ENCODE measurements at places on chromosomes 13 and 19.

GRCh38 chr13:111372651-111373425 is 52.4 kb downstream of the TEX29 start:
- DNase-seq, result no peak

GRCh38 chr13:100984085-100984705 is 309.6 kb upstream of the TMTC4 start:
- DNase-seq, result peak; percentile 28

DNA sequence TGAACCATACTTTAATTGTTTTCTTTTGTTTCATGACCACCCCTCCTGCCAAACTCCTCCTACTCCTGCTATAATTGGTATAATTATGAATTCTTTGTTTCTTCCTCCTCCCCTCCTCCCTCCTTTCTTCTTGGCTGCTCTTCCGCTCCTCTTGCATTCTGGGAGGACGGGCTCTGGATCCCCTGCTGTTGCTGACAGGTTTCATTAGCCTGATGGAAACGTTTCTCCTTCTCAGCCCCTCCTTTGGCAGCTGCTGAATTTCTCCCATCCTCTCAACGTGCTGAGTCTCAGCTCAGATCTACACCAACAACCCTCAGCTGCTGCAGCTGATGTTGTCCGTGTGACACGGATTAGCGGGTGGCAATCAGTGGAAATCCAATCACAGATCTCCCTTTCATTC is 97.1 kb upstream of the UBAC2 start:
- DNase-seq, result peak; percentile 95

DNA sequence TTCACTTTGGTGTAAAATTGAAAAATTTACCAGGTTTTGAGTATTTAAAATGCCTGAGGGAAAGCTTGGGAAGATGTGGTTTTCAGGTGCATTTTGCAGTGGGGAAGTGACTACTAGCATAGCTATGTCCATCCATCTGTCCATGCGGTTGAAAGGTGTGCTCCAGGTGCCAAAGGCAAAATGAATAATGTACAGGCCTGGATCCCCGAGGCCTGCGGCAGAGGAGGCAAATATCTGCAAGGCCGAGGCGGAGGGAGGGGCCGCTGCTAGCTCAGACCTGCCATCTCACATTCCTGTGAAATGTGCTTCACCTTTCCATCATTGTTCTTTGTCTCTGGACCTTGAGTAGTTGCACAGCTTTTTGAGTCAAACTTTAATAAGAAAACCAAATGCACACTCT is 65.5 kb downstream of the ERCC5 start:
- DNase-seq, result no peak

- DNase-seq, result no peak
Observed at GRCh38 chr13:50152655-50153309, 137.5 kb downstream of the KCNRG start.

DNA sequence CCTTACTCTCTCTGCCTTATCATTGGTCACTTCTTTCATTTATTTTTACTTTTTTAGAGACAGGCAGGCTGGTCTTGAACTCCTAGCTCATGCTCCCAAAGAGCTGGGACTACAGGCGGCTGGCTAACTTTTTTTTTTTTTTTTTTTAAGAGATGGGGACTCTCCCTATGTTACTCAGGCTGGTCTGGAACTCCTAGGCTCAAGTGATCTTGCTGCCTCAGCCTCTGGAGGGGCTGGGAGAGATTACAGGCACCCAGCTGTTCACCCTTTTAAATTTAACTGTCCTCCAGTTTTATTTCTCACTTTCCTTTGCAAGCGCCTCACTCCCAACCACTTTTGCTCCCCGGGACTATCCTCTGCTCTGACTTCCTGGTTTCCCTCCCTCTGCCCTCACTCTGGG is 5.6 kb upstream of the CLDN10 start:
- DNase-seq, result no peak

DNA sequence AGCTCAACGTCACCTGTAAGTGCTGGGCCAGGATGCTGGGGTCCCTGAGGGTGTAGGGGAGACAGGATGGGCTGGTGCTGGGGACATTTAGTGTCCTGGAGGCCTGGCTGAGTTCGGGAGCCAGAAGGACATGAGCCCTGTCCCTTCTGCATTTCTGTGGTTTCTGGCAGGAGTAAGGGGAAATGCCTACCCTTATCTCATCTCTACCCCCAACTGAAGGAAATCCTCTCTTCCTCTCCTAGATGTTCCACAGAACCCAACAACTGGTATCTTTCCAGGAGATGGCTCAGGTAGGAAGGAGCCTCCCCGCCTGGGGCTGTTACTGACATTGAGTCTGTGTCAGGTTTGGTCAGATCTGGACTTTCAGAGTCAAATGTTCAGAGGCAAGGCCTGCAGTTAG is 1.2 kb downstream of the CD33 start:
- DNase-seq, result no peak

- peak; percentile 70 for DNase-seq
Observed at GRCh38 chr19:38036707-38037611, 130.0 kb downstream of the SIPA1L3 start.

DNA sequence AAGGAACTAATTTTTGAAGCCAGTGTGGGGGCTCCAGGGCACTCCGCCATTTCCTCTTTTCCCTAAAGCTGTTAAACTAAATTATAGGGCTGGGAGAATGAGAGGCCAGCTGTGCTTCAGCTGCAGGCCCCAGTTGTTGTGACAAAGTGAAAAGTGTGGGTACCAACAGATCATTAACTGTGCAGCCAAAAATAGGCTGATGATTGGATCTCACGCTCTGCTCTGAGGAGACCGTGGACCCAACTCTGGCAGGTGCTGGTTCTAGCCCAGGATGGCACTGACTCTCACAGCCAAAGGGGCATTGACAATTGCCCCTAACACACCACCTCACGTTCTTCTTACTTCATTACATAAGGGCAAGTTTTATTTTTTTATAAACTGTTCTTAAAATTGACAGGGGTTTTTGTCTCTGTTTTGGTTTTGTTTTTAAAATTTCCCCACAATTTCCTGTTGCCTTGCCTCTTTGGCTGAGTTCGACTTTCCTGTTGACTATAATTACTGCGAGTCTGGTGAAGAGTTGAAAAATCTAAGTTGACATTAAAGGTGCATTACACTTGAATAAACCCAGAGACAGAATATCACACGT is 391.0 kb downstream of the FGF9 start:
- DNase-seq, result no peak

DNA sequence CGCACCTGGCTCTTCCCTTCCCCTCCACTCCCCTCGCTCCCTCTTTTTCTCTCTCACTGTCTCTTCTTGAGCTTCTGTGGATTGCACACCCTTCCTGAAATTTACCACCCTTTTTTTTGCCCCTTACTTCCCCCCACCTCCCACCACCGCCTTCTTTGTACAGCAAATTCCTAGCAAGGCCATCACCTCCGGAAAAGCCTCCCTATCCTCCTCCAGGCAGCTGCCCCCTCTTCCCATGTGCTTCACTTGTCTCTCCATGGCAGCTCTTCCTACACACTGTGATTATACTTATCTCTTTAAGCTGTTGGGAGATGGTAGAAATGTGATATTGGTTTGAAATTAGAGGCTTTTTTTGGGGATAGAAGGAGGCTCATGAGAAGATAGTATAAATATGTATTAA is 28.3 kb upstream of the KCTD4 start:
- DNase-seq, result no peak

- DNase-seq, result no peak
Observed at GRCh38 chr13:111415246-111415645, 94.8 kb downstream of the TEX29 start.

DNA sequence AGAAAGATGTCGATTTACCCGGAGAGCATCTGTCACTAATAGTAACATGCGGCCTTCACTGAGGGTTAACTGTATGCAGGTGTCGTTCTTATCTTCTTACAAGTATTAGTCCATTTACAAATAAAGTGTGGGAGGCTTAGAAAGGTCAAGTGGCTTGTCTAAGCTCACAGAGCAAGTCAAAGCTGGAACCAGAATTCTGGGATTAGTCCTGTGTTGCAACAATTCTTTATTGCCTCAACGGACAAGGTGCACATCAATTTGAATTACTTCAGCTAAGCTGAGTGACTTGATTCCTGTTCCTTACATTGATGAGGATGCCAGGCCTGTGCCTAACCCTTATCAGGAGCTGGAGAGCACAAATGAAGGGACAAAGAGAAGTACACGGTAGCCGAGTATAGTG is 1193.6 kb downstream of the UQCRFS1 start:
- peak; percentile 4 for DNase-seq

- DNase-seq, result peak; percentile 60
Observed at GRCh38 chr13:72255908-72256307, 388.9 kb upstream of the DACH1 start.

DNA sequence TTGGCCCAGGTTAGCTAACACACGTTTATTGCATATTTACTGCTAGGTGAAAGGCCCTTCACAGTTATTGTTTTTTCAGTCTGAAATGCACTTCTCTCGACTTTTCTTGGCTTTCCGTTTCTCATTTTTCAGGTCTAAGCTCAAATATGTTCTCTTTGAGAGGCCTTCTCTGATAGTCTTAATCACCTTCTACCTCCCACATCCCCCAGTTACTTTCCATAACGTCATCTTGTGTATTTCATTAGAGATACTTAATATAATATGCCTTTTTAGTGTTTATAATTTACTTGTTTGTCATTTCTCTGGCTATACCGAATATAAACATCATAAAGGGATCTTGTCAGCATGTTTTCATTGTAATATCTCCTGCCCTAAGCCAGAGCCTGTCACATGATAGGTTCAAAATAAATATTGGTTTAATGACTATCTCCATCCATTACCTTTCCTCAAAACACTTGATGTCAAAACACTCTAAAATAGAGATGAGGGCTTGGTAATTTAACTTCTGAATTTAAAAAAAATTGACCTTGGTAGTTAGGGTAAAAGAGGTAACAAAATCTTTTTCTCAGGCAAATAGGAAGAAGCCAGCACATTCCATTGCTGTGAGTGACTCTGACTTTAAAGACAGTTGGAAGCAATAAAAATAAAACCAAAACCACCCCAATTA is 168.6 kb upstream of the RFC3 start:
- DNase-seq, result no peak

DNA sequence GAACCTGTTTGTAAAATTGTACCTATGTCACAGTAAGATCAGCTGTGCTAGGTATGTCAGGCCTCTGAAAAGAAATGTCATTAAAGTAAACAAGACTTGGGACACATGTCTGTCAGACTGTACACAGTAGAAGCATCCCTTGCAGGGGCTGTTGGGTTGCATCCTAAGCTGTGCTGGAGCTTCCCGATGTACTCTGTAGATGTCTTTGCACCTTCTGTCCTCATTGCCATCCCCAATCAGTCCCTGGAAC is 48.7 kb upstream of the GPR183 start:
- no peak for DNase-seq

- DNase-seq, result no peak
Observed at GRCh38 chr19:47757617-47758442, 12.5 kb downstream of the NOP53 start.

DNA sequence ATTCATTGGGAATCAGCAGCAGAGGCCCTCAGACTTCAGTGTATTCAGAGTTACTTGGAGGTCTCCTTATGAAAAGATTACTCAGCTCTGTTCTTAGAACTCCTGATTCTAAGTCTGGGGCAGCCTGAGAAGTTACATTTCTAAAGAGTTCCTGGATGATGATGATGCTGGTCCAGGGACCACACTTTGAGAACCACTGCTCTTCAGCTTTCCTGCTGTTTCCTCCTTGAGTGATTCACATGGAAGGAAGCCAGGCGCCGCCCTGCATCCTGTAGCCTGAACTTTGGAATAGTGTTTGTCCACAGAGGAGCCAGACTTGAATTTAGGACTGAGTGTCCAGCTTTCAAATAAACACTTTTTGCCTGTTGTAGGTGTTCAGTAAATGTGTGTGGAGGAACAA is 2.9 kb downstream of the CEBPG start:
- DNase-seq, result no peak

- no peak for DNase-seq
Observed at GRCh38 chr13:79386125-79386826, 19.8 kb downstream of the RBM26 start.

- DNase-seq, result no peak
Observed at GRCh38 chr13:97798171-97798821, 155.2 kb upstream of the IPO5 start.

- DNase-seq, result no peak
Observed at GRCh38 chr13:52868190-52868589, 19.8 kb upstream of the PCDH8 start.

GRCh38 chr19:14614099-14614412 is 31.2 kb downstream of the CLEC17A start:
- no peak for DNase-seq

- DNase-seq, result no peak
Observed at GRCh38 chr13:89363144-89363543, 1692.0 kb downstream of the SLITRK5 start.

GRCh38 chr13:72884101-72884500 is 102.2 kb downstream of the PIBF1 start:
- no peak for DNase-seq

GRCh38 chr13:41007744-41008128 is 11.4 kb downstream of the ELF1 start:
- no peak for DNase-seq

GRCh38 chr19:2970201-2970835 is 7.0 kb upstream of the TLE6 start:
- no peak for DNase-seq

DNA sequence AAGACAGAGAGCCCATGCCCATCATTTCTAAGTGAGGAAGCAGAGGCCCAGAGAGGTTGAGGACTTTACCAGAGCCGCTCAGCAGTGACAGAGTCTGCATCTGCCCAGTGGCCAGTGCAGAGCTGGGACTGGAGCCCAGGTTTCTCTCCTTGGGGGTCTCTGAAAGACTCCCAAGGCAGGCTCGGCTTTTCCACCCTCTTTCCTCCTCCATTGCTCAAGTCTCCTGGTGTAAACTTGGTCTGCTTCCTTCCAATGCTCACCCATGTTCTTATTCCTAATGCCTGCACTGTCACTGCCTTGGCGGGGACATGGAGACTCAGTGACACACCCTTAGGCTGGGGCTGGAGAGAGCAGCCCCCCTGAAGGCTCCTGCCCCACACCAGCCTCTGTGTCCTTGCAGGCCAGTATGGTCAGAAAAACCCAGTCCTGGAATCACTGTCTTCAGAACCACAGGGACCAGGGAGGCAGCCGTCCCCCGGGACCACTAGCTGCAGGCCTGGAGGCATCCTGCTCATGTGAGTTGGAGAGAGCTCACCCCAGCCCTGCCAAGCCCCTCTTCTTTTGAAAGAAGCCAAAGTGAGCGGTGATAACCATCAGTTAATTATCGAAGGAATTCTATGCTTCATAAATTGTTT is 211.0 kb upstream of the ZNF536 start:
- no peak for DNase-seq

- DNase-seq, result no peak
Observed at GRCh38 chr13:33870046-33870668, 52.2 kb downstream of the RFC3 start.

DNA sequence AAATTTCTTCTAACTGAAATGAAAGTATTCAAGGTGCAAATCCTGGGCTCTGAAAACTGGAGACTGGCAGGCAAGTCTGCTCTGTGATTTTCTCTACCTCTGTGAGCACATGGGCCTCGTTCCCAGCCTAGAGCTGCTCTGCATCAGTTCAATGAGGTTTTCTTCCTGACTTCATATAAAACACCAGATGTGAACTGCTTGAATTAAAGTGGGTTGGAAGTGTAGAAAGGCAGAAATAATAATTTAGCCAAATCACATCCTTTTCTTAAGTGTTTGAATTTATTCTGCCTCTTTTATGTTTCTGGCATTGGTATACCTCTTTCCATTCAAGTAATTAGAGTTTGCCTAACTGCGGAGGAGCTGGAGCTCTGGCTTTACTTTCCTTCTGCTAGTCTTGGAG is 540.8 kb downstream of the OLFM4 start:
- no peak for DNase-seq

Measured in retina (tissue), 1 donor.